Putamen (tissue), 1 donor: ENCODE measurements at places on chromosomes 11 and 22.

- DNase-seq: no peak
Observed at GRCh38 chr11:45798793-45799441, 6.0 kb upstream of the SLC35C1 start.

DNA sequence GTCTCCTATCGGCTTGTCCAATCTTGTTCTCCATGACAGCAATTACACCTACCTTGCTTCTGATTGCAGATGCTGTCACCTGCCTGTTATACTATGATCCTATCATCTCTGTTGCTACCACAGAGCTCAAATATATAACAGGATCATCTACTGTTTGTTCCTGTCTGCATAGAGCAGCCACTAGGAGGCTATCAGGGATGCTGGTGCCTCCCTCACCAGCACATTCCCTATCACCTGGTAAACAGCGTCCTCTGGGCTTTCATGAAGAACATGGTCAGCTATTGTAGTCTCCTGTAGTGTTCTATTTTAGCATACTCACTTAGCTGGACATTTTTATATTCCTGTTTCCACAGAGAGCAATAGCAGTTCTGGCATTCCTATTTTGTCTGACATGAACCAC is 87.8 kb upstream of the FAT3 start:
- no peak for DNase-seq

- no peak for DNase-seq
Observed at GRCh38 chr11:110082899-110083298, 10.3 kb upstream of the ZC3H12C start.

DNA sequence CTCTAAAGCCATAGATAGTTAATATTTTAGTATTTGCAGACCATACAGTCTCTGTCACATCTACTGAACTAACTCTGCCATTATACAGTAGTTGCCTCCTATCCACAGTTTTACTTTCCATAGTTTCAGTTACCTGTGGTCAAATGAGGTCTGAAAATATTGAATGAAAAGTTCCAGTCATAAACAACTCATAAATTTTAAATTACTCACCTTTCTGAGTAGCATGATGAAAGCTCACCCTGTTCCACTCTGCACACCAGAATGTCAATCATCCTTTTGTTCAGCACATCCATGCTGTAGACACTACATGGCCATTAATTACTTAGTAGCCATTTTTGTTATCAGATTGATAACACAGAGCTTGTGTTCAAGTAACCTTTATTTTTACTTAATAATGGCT is 51.7 kb upstream of the ME3 start:
- DNase-seq: no peak

DNA sequence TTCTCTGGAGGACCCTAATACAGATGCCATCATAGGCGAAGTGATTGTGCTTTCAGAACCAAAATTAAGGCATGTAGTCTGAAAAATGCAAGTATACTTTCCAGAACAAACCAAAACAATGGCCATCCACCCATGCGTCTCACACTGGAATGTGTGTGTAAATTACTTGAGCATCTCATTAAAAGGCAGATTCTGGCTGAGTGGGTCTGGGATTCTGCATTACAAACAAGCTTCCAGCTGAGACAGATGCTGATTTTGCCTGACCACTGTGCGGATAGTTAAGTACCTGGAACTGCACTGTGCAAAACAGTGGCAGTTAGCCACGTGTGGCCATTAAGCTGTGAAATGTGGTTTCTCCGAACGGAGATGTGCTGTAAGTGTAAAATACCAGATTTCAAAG is 26.2 kb downstream of the RRP7A start:
- no peak for DNase-seq

- no peak for DNase-seq
Observed at GRCh38 chr11:128705124-128705920, 11.4 kb downstream of the FLI1 start.

DNA sequence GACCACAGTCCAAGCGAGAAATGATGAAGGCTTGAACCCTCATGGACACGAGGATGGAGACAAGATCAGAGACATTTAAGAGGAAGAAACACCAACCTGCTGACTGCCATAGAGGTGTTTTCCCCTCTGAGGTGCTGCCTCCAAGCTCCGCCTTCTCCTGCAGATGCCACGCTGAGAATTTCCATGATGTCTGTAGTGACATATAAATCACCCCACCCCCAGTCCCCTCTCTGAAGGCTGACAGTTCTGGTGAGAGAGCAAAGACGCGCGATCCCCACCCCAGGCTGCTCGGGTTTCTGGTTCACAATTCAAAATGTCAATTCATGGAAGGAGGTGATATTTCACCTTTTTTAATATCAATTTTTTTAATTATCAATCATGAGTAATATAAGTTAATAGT is 28.2 kb downstream of the LRRC32 start:
- DNase-seq: no peak

DNA sequence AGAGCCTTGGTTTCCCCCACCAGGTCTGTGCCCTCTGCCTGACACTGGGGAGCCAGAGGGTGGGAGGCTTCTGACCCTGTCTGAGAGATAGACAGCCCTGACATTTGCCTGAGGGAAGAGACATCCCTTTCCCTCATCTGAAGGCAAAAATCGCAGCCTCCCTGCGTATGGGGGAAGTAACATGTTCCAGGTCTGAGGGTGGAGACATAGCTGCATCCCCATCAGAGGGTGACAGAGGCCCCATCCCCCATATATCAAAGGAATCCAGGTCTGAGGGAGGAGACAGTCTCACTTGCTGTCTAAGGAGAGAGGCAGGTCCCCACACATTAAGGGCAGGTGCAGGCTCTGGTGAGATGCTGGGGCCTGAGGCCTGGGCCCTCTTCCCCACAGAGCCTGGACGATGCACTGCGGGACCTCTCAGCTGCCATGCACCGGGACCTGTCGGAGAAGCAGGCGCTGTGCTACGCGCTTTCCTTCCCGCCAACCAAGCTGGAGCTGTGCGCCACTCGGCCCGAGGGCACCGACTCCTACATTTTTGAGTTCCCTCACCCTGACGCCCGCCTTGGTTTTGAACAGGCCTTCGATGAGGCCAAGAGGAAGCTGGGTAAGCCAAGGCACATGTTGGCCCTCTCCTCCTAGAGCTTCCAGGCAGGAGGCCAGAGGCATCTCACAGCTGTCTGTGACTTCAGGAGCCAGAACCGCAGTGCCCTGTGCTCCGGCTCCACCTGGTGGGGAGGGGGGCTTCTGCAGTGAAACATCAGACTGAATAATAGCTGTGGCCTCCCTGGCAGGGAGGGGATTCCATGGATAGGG is 16.1 kb upstream of the RELT start:
- no peak for DNase-seq

GRCh38 chr11:60370811-60371298 is 7.5 kb upstream of the MS4A7 start:
- DNase-seq: no peak

DNA sequence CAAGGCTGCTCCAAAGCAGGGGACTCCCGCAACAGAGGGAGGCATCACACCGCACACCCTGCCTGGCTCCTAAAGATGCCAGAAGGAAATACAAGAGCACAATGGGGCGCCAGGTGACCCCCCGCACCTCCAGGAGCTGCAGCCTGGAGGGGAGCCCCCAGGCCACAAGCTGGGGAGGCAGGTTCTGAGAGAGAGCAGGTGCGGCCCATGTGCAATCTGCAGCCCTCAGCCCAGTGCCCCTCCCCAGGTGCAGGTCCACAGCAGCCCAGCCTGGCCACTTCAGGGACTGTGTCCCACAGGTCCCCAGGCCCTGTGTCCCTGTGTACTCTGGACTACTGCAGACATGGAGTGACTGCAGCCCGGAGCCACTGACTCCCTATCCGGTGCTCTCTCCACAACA is 13.1 kb downstream of the WNT7B start:
- DNase-seq: no peak
